SW480 (cell line): ENCODE measurements at places on chromosomes 5 and 9.

- no peak for DNase-seq
Measured at GRCh38 chr5:111461934-111462333, 50.4 kb downstream of the STARD4 start.

DNA sequence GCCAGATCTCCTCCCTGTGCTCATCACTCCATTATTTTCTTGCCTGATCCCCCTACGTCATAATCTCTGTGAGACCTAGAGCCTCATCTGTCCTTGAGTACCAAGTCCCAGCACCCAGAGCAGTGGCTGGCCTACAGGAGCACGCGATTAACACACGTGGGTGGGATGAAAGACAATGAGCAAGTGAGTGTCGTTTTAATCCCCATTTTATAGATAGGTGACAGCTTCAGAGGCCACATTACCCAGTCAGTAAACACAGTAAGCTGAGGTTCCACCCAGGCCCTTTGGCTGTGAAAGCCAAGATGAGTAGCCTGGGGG, 17.3 kb downstream of the TRUB2 start:
- no peak for DNase-seq

- DNase-seq = no peak
Measured at GRCh38 chr5:80894083-80894482, 66.1 kb upstream of the RASGRF2 start.

DNA sequence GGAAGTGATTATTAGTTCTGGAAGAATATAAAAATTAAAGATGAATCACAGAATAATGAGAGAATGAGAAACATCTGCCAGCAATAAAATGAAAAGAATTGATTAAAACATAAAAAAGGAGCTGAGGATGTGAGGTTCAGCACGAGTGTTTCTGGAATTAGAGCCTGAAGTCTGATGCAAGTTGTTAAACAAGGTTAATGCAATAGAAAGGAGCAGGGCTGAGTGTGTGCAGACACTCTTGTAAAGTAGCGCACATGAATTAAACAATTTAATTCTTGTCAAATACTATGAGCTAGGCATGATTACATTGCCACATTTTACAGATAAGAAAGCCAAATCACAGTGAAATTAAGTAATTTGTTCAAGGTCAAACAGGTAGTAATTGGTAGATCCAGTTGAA, 384.2 kb downstream of the TAF11L14 start:
- no peak for DNase-seq

DNA sequence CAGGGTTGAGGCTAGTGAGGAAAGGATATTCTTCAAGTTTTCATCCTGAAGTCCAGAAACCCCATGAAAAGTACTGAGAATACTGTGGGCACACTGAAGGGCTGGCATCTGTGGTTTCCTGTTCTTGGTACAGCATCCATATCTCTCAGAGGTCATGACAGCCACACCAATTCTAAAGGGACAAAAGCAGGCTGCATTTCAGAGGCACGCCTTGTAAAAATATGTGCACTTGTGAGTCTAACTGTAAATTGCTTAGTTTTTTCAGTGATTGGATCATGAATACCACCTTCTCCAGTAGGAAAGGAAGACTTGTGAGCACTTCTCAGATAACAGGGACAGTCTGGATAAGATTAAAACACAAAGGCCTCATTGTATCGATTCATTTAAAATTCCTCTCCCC, 230.9 kb downstream of the NTRK2 start:
- no peak for DNase-seq

GRCh38 chr9:110922145-110922544, 116.1 kb downstream of the LPAR1 start:
- peak; percentile 41 for DNase-seq

DNA sequence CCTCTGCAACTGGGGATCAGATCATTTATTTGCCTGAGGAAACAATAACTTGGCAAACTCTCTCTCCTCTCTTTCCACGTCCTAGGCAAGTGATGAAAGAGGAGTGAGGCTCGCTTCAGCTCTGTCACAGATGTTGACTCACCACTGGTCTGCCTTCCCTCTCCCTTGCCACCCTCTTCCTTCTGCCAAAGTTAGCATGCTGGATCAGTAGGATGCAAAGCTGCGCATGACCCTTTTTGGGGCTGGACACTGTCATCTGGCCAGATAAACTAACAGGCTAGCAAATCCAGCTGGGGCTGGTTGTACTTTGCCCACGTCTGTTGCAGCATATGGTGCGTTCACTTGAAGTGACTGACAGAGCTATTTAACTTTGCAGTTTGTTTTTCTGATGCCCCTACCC, 36.2 kb upstream of the SMARCA2 start:
- no peak for DNase-seq

GRCh38 chr5:92917044-92917443, 664.0 kb downstream of the NR2F1-AS1 start:
- no peak for DNase-seq

DNA sequence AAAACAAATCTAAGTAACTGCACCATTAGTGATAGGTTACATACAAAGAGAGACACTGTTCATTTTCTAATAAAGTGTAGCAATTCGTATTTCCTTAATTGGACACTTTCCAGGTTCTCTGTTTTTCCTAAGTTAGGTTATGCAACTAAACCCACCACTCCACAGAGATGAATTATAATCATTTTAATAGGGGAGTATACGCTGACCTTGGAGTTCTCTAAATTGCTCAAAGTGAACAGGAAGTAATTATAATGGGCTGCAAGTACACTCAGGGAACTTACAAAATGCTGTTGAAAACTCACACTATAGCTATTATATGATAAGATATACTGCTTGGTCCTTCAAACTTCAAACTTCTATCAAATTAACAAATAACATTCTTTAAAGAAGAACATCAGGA, 18.2 kb upstream of the ADCY2 start:
- DNase-seq = no peak

DNA sequence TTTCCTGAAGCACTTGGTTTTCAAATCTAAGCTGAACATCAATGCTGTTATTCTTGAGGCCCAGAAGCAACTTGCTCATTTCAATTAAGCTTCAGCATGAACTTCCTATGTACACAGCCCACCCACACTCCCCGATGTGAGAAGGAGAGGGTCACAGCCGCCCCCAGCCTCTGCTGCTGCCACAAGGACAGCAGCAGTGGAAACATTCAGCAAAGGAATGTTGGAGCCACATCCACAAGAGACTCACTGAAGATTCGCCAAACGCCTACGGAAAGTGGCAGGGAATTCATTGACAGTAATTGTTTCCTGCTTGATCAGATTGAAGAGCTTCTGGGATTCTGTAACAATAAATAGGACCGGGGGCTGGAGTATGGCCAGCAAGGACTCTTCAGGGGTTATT, 2.9 kb downstream of the TGFBI start:
- DNase-seq = no peak

- DNase-seq = no peak
Measured at GRCh38 chr5:21623831-21624230, 1229.3 kb downstream of the CDH12 start.

DNA sequence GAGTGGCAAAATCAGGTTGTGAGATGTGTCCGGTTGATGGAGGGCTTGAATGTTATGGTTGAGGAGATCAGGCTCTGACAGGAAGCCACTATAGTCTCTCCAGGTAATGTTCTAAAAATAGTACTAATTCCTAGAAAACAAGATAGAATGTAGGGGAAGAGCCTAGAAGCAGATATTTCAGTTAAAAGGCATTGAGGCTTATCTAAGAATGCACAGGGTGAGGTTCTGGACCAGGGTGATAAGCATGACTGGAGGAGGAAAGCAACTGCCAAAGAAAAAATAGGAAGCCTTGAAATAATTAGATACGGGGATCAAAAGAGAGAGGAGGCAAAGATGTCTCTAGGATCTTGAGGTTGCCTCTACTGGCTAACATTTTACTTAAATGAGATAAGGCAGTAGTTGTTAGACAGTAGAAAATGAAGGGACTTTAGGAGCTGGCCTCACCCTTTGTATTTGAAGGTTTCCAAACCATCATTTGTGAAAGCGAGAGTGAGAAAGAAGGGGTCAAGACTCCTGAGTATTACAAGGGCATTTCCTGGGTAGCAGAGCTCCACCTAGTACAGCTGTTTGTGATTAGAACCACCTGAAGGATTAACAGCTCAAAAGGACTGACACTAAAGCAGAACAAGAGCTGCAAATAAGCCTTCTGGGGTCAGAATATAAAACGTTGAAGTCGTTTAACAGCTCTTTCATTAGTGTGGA, 15.4 kb upstream of the ARL15 start:
- no peak for DNase-seq

DNA sequence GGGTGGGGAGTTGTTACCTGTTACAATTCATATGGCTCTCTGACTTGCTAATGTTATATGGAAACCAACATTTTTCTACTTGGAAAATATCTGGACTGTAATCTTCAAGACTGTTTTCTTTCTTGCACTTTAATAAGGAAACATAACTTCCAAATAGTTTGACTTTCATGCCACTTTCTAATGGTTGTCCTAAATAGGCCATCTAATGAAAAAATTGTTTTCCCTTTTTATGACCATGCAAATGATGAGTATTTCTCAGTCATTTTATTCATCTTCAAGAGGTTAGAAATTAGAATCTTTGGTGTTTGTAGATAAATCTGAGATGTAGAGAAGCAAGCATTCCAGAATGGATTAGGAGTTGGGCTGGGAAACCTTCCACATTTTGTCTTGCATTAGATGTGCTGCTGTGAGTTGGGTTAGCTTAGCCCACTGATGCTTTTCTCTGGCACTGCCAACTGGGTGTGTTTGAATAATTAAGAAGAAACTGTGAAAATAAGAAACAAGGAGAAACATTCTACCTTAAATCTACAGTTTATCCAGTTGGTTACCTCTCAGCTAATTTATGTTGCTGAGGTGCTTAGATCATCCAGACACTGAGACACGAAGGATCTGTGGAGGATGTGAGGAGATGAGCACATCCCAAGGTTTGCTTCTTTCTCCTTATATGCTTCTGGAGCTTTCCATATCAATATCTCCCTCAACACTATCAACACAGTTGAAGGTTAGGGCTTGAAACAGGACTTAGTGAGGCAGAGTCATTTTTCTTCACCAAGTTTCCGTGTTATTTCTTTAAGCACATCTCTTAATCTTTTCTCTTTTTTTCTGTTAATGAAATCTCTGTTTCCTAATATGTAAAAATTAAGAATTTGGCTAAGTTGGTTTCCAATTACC, 2.7 kb downstream of the RASGRF2 start:
- no peak for DNase-seq

GRCh38 chr9:91126761-91127445, 234.8 kb downstream of the AUH start:
- no peak for DNase-seq

- no peak for DNase-seq
Measured at GRCh38 chr5:124341066-124341858, 405.2 kb downstream of the ZNF608 start.

GRCh38 chr5:93294199-93294598, 286.8 kb downstream of the NR2F1-AS1 start:
- DNase-seq = no peak

- no peak for DNase-seq
Measured at GRCh38 chr5:77066823-77067442, 20.2 kb downstream of the ZBED3 start.

GRCh38 chr5:123518111-123518510, 6.1 kb downstream of the CSNK1G3 start:
- no peak for DNase-seq

- peak; percentile 28 for DNase-seq
Measured at GRCh38 chr9:25964239-25964638, 286.0 kb upstream of the TUSC1 start.

DNA sequence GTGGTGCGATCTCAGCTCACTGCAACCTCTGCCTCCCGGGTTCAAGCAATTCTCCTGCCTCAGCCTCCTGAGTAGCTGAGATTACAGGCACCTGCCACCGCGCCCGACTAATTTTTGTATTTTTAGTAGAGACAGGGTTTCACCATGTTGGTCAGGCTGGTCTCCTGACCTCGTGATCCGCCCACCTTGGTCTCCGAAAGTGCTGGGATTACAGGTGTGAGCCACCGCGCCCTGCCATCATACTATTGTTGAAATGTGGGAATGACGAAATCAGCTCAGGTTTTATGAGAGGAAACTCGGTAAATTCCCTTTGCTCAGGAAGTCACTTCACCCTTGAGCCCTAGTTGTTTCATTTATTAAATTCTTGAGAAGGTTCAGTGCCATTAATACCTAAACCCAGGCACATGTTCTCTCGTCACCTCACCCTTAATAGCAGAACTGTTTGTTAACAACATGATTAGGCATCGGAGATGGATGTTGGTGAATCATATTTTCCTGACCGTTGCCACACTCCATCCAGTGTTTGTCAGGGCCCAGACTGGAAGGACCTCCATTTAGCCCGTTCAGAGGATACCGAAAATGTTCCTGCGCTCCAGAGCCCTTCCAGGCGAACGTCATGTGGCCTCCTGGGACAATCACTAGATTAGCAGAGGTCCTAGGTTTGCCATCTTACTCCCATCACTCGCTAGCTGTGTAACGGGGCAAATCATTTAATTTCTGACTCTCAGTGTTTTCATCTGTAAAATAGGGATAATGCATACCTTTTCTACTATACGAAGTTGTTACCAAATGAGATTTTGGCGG, 20.0 kb upstream of the CREBRF start:
- no peak for DNase-seq

- DNase-seq = no peak
Measured at GRCh38 chr5:10253390-10253789, 3.3 kb downstream of the CCT5 start.

- no peak for DNase-seq
Measured at GRCh38 chr5:37844009-37844408, 4.2 kb upstream of the GDNF start.

DNA sequence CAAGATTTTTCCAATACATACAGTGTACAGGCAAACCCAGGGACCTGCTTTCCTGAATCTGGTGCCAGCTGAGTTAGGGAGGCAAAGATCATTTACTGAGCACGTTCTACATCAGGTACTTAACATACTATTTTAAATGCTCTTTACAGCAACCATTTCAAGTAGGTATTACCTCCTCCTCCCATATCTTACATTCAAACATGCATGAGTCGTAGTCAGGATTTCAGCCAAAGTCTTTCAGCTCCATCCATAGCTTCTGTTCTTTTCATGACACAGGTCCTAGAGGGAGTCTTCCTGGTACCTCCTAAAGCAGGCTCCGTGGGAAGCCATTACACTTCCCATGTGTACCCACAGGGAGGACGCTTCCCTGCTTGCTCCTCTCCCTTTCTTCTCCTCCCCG, 11.7 kb downstream of the KCNV2 start:
- DNase-seq = no peak

- DNase-seq = no peak
Measured at GRCh38 chr9:120263836-120264235, 316.1 kb downstream of the CDK5RAP2 start.
